ENCODE measurements at places on chromosomes 2 and 18. TPM values are rescaled to one million over a fixed set of nuclear protein-coding genes. Genes with fewer than 3 reads are reported as not detected.

CNRIP1 gene
- polyA plus RNA-seq: 2.1 TPM

TUBA3E gene
- polyA plus RNA-seq: not detected

TMEM237 gene
- polyA plus RNA-seq: 16.5 TPM

CCDC93 gene
- polyA plus RNA-seq: 5.3 TPM

HADHA gene
- 26.4 TPM for polyA plus RNA-seq

CNDP2 gene
- polyA plus RNA-seq: 60.0 TPM

STON1 gene
- polyA plus RNA-seq: 3.8 TPM

OTOS gene
- polyA plus RNA-seq: not detected

RGPD3 gene
- polyA plus RNA-seq: 0.06 TPM

FLACC1 gene
- 0.27 TPM for polyA plus RNA-seq

GTF2A1L gene
- polyA plus RNA-seq: 0.24 TPM

CTAGE1 gene
- polyA plus RNA-seq: not detected

CYRIA gene
- polyA plus RNA-seq: 0.47 TPM

SH3RF3 gene
- polyA plus RNA-seq: 1.3 TPM

MEP1B gene
- not detected for polyA plus RNA-seq

PROKR1 gene
- polyA plus RNA-seq: 0.01 TPM

BCL2 gene
- polyA plus RNA-seq: 1.9 TPM

TAF4B gene
- polyA plus RNA-seq: 1.8 TPM

RIT2 gene
- polyA plus RNA-seq: not detected

ASTL gene
- 0.32 TPM for polyA plus RNA-seq

SH2D6 gene
- polyA plus RNA-seq: 0.14 TPM

LDLRAD4 gene
- polyA plus RNA-seq: 0.99 TPM

BMP10 gene
- not detected for polyA plus RNA-seq

PROM2 gene
- polyA plus RNA-seq: 82.4 TPM

CRACDL gene
- 15.8 TPM for polyA plus RNA-seq

B3GNT7 gene
- polyA plus RNA-seq: 1.6 TPM

AQP12A gene
- not detected for polyA plus RNA-seq

ST6GAL2 gene
- polyA plus RNA-seq: 1.1 TPM

ATF2 gene
- 6.8 TPM for polyA plus RNA-seq

KYNU gene
- polyA plus RNA-seq: 2.7 TPM

IL1A gene
- 17.4 TPM for polyA plus RNA-seq

FTCDNL1 gene
- 0.55 TPM for polyA plus RNA-seq

IRS1 gene
- 1.6 TPM for polyA plus RNA-seq

ANO7 gene
- polyA plus RNA-seq: 0.14 TPM

PFN4 gene
- polyA plus RNA-seq: 0.39 TPM

ZC3H6 gene
- polyA plus RNA-seq: 1.9 TPM

RGPD5 gene
- polyA plus RNA-seq: 2.9 TPM

ITGB6 gene
- 9.1 TPM for polyA plus RNA-seq

DSG2 gene
- polyA plus RNA-seq: 3.2 TPM

SERPINB8 gene
- 20.6 TPM for polyA plus RNA-seq

ARHGEF4 gene
- 32.2 TPM for polyA plus RNA-seq

DYNAP gene
- polyA plus RNA-seq: 27.8 TPM

CYP27A1 gene
- polyA plus RNA-seq: 5.4 TPM

HOXD11 gene
- polyA plus RNA-seq: 0.08 TPM

MMADHC gene
- polyA plus RNA-seq: 89.3 TPM

ALKAL2 gene
- polyA plus RNA-seq: 0.45 TPM
